H54 (cell line): ENCODE measurements at places on chromosomes 2 and 18.

GRCh38 chr2:112572005-112572404 is 12.4 kb upstream of the CHCHD5 start:
- no peak for DNase-seq

DNA sequence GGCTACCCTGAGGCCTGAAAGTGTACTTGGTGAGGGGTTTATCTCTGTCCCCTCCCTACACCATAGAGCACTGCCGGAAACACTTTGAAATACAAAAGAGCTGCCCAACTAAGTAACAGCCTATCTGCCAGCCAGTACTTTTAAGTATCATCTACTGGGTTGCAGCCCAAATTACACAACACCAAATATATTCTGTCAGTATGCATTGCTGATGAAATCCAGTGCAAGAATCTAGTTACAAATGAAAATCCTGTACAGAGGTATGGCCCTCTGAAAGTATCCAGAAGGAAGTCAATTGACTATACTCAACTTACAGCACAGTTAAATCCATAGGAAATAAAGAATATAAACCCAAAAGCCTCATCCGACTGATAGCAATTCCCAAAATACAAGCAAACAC is 280.8 kb downstream of the CCDC85A start:
- DNase-seq: no peak

DNA sequence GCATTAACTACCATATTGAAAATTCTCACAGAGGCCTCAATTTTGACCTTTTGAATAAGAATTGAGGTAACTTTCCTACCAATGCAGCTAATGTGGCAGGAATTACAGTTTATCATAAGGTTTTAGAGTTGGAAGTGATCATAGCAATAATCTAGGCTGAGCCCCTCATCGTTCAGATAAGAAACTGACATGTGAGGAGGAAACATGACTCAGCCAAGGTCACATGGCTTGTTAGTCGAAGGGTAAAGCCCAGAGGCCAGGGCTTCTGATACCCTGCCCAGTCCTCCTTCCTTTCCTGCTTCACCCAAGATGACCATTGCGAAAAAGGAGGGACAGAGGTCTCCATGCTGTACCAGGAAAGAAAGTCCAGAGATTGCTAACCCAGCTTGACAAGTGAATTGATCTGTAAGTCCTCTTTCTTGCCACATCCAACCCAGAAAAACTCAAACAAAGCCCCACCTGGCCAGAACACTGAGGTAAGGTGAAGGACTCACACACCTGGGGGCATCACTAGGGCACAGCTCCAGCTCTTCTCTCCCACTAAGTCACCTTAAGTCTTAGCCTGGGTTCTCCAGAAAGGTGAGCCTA is 174.8 kb downstream of the EN1 start:
- DNase-seq: no peak

- no peak for DNase-seq
Observed at GRCh38 chr18:5309888-5310470, 14.5 kb upstream of the ZBTB14 start.

- DNase-seq: no peak
Observed at GRCh38 chr2:12090590-12090989, 344.2 kb downstream of the LPIN1 start.

GRCh38 chr2:138502255-138503086 is 901 bp downstream of the SPOPL start:
- no peak for DNase-seq

DNA sequence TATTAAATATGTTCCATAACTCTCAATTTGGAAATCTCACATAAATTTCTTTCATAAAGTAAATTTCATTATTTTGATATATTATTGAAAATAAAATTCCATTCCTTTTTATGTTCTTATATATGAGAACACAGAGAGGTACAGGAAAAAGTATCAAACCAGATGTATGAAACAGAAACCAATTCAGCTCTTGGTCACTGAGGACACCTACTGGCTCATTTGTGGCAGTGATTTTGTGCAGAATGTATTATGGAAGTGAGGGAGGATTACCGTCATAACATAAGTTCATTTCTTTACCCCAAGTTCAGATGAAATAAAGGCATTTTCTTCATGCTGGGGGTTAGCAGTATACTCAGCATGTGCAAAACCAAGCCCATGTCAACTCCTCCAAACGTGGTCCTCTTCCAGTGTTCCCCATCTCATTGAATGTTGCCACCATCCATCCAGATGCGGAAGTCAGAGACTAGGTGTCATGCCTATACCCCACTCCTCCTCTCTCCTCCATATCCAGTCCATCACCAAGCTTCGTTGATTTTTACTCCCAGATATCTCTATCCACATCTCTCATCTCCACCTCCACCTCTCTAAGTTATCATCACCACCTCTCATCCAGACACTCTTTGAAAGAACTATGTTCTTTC is 41.7 kb upstream of the MALL start:
- DNase-seq: peak; percentile 14

- no peak for DNase-seq
Observed at GRCh38 chr2:182018218-182018617, 32.6 kb downstream of the PPP1R1C start.

- no peak for DNase-seq
Observed at GRCh38 chr2:187783446-187783845, 229.2 kb upstream of the TFPI start.

DNA sequence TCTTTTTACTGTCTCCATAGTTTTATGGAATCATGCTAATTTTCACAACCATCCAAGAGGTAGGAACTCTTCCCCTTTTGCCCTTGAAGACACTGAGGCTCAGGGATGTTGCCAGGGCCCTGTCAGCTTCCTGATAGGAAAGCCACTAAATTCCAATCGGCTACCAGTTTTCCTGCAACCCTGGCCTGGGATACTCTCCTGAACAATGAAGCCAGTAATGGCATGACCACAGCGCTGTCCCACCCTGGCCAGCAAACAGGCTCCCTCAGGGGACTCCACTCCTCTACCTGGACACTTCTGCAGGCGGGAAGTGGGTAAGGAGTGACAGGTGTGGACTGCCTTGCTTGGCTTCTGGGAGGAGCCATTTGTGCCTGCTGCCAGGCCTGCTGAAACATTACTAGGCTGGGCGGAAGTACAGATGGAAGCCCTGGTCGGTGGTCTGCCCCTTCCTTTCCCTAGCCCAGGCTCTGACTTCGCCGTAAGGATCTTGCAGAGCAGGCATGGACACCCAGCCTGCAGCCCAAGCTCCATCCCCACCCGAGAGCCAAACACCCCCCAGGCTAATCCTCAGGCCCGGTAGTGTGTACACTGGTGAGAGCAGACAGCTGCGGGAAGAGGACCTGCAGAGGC is 78.8 kb upstream of the SMAD2 start:
- DNase-seq: no peak

DNA sequence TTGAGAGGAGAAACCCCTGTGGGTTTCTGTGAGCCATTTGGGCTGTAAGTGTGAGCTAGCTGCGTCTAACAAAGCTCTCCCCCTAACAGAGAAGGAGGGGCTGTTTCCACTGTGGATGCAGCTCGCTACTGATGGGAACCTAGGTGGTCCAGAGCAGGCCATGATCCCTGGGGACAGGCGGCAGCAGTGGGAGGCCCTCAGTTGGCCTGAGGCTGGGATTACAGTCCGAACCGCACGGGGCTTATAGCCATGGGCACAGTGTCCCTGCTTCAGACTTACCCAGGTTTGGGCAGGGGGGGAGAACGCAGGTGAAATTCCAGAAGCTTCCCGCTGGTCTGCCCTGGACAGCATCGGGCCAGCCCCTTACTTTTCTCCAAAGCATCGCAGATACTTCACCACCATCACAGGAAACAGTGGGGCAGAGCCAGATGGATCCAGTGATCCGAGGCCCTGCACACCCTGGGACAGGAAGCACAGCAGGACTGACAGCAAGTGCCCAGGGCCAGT is 139.4 kb downstream of the SEPTIN10 start:
- DNase-seq: no peak

- no peak for DNase-seq
Observed at GRCh38 chr2:157258520-157259326, 1.2 kb downstream of the GALNT5 start.

- DNase-seq: no peak
Observed at GRCh38 chr18:67154979-67155378, 361.5 kb downstream of the DSEL start.

DNA sequence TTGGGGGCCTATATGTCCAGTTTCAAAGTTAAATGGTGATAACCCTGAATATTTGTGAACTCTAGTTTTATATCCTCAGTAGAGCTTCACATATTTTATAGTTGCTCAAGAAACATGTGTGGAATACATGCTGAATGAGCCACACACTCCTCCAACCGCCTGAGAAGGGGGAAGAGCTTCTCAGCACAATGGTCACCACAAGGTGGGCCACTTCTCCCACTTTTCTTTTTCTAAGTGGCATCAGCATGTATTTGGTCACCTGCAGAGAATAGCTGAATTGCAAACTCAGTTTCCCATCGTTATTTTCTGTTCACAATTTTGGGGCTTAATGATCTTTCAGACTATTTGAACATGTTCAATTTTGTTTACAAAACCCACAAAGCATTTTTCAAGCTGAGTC is 340.5 kb downstream of the PARD3B start:
- DNase-seq: no peak

DNA sequence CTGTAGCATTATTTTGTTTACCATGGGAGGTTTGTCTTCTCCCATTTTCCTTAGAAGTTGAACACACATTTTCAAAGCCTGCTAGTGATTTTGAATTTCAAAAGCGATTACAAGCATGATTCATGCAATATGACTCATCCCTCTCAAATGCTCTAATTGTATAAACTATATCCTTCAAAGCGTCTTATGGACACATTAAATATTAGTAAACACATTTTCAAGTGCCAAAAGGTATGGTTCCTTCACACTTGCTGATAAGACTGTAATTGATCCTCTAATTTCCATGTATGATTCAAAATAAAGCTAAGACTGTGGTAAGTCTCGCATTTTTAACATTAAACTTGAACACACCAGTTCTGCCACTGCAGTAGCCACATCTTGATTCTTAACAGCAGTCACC is 512.9 kb downstream of the LRRTM4 start:
- no peak for DNase-seq

GRCh38 chr18:46431522-46432171 is 225.4 kb downstream of the LOXHD1 start:
- no peak for DNase-seq

DNA sequence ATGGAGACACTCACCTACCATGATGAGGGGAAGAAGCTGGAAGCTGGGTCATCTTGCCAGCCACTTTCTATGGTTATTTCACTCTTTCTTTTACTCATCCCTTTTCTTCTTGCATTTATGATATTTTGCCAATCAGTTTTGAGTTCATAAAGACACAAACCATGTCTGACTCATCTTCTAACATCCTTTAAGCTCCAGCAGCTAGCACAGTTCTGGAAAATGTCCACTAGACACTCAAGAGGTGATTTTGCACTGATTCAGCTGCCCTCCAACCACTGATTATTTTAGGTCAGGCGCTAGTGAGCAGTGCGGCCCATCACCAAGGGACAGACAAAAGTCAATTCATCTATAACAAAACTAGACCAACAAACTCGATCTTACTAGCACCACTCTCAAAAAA is 537.1 kb upstream of the ID2 start:
- DNase-seq: no peak

GRCh38 chr2:70569559-70569958 is 15.9 kb upstream of the TGFA start:
- DNase-seq: no peak

DNA sequence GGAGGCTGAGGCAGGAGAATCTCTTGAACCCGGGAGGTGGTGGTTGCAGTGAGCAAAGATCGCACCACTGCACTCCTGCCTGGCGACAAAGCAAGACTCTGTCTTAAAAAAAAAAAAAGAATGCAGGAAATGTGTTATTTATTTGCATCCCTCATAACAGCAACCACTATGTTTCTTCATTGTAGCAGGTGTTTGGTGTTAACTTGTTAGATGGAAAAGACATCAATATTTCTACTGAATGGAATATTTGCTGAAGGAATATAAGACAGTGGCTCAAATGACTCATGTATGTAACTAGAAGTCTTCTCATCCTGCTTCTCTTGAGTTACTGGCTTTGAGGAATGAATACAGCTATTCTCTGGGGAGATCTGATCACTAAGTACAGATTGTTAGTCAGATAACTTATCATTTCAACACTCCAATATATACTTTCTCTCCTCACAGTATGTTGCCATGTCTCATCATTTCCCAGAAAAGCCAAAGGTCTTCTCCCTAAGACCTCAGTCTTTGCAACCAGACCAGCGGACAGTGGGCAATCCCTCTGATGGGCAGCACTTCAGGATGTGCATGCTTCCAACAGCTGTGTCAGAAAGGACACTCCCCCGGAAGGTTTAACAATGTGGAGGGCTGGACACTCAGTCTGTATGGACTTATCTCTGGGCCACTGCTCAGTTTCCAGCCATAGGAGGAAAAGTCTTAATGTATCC is 104.4 kb upstream of the STK17B start:
- no peak for DNase-seq

GRCh38 chr2:1621501-1621900 is 122.8 kb downstream of the PXDN start:
- DNase-seq: no peak

DNA sequence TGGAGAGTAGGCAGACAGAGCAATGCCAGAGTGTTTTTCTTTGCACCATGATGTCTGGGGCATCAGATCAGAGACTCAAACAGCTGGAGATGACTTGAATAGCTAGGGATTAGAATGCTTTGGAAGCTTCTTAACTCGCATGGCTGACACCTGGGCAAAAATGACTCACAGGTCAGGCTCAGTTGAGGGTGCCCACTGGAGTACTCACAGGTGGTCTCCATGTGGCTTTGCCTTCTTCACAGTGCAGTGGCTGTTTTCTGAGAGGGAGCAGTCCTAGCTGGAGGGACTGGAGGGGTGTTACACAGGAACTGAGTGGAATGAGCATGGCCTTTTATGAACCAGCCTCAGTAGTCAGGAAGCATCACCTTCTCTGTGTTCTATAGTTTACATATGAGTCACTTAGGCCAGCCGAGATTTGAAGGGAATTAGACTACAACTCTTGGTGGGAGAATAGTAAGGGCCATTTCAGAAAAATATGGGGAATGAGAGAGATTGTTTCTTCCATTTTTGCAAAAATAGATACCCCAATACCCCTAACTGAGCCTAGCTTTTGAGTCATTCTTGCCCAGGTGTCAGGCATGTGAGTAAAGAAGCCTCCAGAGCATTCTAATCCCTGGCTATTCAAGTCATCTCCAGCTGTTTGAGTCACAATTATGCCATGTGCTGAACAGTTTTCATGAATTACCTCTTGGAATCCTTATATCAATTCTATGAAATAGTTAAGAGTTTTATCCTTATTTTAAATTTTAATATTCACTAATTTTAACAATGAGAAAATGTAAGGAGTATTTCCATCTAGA is 7.1 kb upstream of the PPP1R1C start:
- no peak for DNase-seq

DNA sequence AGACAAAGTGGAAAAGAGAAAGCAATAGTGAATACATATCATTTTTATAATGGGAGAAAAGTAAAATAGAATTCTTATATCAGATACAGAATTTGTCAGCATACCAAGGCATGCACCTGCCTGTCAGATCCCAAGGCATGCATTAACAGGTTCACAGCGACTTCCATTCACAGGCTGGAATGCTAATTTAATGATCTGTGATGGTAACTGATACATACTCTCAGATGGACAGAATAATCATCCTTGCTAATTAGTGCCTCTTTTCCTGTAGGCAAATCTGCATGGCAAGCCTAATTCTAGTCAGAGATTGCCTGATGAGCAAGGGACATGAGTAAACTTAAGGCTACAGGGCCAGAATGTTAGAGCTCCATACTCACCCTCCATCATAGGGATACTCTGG is 76.1 kb downstream of the PRKRA start:
- no peak for DNase-seq

GRCh38 chr2:189146553-189146952 is 33.0 kb downstream of the COL5A2 start:
- DNase-seq: no peak

GRCh38 chr2:102185347-102185746 is 1.5 kb upstream of the IL1RL2 start:
- DNase-seq: no peak
